ENCODE measurements at places on chromosomes 1 and 21.
A peak's percentile ranks its signal among the peaks of the same experiment; 100 is the strongest.

GRCh38 chr1:165143437-165144065 lies 213.0 kb downstream of the LMX1A start:
- DNase-seq, result peak; percentile 8

GRCh38 chr1:52633291-52633754 lies 355 bp downstream of the SHISAL2A start:
- peak; percentile 19 for DNase-seq

DNA sequence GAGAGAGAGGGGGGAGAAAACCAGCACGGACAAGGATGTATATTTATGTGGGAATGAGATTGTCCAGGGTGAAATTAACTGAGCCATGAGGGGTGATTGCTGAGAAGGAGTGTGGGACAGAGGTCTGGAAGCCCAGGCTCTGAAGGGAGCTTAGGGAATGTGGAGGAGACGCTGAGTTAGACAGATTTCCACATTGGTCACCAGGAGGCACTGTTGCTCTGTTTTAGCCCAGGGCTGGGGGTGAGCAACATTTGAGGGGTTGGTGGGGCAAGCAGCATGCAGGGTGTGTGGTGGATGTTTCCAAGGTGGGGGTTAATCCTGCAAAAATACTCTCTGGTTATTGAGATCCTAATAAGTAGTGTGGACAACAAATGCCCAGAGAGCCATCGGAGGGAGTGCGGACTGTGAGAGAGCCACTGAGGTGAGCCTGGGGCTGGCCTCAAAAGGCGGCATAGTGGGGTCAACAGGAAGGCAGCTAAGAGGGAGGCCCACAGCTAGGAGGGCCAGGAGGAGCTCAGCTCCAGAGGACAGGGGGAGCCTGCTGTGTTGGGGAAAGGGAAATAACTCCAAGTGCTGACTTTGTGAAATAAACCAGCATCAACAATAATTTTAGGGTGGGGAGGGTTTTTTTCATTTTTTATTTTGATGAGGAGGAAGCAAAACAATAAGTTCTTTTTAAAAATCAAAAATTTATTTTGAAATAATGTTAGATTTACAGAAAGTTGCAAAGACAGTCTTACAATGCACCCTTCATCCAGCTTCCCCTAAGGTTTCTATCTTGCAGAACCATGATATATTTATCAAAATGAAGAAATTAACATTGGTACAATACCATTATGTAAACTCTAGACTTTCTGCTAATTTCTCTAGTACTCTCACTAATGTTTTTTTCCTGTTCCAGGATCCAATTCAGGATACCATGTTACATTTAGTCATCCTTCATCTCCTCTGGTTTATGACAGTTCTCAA lies 82.8 kb upstream of the CD34 start:
- no peak for DNase-seq

DNA sequence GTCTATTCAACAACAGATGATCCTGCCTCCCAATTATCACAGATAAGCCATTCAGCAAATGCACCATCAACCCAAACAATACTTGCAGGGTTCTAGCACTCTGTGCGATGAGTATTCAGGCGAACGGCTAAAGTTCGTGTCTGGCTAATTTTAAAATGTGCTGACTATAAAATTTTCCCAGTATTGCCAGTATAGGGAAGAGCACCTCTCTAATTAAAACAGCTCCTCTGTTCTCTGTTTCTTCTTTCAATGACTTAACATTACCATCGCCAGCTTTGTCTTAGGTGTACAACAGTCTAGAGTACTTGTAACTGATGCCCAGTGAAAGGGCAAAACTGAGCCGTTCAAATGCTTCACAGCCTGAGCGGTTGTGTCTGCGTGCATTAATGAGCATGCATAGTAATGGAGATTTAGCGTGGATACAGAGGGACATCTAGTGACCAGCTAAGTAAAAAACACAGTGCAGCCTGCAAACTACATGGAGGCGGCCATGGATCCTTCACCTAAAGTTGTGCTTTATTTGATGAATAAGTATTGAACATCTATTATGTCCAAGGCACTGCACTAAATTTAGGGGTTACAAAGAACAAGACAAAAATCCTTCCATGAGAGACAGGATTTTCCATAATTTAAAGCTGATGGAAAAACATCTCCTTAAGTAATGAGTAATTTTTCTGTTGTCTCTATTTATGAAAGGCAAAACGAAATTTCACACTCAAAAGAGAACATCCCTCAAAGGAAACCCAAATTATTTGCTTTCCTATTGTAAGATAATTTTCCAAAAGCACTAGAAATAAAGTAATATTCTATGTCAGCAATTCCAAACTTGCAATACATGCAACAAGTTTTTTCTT lies 120.0 kb downstream of the SETD4 start:
- DNase-seq, result no peak

DNA sequence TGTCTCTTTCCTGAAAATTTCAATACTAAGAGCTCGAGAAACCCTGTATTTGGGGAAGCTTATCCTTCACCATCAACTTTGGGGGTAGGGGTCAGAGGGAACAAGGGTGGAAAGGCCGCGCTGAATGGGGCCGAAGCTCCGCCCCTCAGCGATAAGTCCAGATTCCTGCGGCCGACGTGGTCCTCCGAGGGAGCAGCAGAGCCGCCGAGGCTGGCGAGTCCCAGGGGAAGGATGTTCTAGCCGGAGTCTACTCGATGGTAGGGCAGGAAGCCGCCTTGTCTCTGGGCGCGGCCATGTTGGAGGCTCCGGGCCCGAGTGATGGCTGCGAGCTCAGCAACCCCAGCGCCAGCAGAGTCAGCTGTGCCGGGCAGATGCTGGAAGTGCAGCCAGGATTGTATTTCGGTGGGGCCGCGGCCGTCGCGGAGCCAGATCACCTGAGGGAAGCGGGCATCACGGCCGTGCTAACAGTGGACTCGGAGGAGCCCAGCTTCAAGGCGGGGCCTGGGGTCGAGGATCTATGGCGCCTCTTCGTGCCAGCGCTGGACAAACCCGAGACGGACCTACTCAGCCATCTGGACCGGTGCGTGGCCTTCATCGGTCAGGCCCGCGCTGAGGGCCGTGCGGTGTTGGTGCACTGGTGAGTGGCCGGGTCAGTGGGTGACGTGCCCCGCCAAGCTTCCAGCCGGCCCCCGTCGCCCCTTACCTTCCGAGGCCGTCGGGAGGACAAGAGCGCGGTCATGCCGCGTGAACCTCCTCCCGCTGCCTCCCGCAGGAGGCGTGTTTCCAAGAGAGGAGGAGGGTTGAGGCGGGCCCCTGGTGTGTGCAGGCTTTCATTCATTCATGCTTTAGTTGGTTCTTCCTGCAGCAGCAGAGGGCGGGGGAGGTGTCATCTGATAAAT lies at the start of gene DUSP12:
TSS of gene DUSP12 (plus strand) at position 278 of the 899 bp plus-strand sequence. CDS start at position 294, 16 bp downstream.
- peak; percentile 82 for DNase-seq

DNA sequence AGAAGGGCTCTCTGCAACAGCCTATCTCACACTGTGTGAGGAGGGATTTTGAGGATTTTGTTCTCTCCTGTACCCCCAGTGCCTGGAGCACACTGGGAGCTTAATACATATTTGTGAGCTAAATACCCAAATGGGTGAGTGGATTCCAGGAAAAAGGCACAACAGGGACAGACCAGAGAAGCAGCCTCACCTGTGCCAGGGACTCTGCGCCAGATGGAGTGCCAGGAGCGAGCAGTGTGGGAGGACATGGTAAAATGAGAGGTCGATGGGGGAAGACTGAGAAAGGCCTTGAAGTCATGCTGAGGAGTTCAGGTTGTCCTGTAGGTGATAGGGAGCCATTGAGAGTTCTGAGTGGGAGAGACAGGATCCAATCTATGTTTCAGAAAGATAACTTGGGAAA lies 11.0 kb upstream of the KCNA2 start:
- no peak for DNase-seq

DNA sequence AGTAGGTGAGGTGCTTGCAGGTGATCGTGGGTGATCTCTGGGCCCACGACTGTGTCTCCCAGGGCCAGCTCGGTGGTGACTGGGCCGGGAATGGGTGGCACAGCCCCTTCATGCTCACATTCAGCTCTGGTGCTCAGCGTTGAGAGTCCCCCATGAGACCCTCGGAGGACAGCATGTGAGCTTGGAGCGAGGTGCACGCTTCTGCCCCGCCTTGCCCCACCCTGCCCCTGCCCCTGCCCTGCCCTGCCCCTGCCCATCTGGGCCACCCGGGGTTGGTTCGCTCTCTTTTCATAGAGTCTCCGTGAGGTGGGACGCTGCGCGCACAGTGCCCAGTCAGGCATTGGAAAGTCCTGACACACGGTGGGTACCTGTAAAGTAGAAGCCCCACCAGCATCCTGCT lies 75.3 kb upstream of the ACTL8 start:
- DNase-seq, result no peak

GRCh38 chr1:98296681-98297080 lies 364.8 kb upstream of the SNX7 start:
- no peak for DNase-seq

DNA sequence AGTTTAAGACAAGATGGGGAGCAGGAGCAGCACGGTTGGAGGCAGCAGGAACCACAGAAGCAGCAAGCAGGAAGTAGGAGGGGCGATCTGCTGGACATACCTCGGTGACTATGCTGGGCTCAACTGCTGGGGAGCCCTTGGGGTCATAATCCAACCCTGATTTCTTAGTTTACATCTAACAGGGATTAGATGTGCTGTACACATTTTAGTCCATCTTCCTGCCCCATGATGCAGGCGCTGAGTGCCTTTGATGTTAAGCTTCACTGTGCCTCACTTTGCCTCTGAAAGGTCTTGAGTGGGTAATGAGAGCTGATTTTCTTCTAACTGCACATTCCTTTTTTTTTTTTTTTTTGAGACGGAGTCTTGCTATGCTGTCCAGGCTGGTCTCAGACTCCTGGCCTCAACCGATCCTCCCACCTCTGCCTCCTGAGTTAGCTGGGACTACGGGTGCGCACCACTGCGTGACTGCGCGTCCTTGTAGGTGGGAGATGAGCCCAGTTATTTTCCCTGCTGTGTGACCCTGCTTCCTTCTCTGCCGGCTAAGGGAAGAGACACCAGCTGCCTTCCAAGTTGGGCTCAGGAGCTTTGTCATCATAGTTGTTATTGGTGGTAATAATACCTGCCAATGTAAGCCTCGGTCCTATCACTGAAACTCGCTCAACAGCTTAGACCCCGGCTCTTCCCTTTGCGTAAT lies 1.1 kb upstream of the RCAN3 start:
- peak; percentile 36 for DNase-seq

- DNase-seq, result no peak
These were observed 737.4 kb upstream of the ZP4 start for GRCh38 chr1:238628110-238628509.

DNA sequence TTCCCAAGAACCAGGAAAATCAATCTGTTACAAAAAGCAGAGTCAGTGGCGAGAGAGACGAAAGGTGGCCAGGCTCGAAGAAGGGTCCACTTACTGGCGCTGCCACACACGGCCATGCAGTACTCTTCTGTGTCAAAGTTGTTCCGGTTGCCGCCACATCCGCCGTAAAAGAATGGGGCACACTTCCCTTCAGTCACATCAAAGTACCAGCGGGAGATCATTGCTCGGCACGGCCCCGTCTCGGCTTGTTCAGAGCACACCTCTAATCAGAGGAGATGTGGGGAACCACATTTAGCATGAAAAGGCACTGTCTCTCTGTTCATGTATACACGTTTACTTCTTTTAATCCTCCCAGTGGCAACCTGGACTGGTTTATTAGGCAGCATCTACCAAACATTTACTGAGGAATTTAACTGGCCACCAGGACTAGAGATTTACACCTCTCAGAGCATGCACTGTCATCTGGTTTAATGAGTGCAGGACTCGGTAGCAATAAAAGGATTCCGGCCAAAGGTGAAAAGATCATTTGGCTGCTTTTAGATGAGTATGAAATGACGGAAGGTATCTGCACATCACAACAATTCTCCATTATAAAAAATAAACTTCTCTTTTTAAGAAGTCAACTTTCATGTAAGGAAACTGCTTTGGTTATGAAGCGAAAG lies 170.5 kb downstream of the APP start:
- DNase-seq, result no peak

GRCh38 chr1:72018562-72018961 lies 263.8 kb downstream of the NEGR1 start:
- no peak for DNase-seq

GRCh38 chr21:34582506-34583150 lies 32.3 kb downstream of the RCAN1 start:
- DNase-seq, result peak; percentile 4

- no peak for DNase-seq
These were observed 630.3 kb downstream of the AMY1C start for GRCh38 chr1:104380003-104380402.

GRCh38 chr1:59880735-59881134 lies 45.8 kb downstream of the CYP2J2 start:
- DNase-seq, result no peak

DNA sequence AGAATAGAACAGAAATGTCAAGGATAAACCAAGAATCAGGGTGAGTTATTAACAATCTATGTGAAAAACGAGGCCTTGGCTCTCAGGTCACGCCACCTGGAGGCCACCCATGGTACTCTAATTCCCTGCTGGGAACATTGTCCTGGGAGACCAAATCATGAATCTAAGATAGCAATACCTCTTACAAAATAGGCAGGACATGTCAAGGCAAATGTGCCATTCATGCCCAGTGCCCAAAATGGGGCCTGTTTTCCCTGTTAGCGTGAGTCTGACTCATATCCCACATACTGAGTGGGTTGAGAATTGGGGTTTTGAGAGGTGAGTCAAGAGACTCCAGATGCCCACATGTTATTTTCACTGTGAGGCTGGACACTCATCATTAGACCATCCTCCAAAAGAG lies 380.8 kb downstream of the HHIPL2 start:
- peak; percentile 10 for DNase-seq

GRCh38 chr1:221509575-221510355 lies 232.1 kb downstream of the DUSP10 start:
- DNase-seq, result no peak

DNA sequence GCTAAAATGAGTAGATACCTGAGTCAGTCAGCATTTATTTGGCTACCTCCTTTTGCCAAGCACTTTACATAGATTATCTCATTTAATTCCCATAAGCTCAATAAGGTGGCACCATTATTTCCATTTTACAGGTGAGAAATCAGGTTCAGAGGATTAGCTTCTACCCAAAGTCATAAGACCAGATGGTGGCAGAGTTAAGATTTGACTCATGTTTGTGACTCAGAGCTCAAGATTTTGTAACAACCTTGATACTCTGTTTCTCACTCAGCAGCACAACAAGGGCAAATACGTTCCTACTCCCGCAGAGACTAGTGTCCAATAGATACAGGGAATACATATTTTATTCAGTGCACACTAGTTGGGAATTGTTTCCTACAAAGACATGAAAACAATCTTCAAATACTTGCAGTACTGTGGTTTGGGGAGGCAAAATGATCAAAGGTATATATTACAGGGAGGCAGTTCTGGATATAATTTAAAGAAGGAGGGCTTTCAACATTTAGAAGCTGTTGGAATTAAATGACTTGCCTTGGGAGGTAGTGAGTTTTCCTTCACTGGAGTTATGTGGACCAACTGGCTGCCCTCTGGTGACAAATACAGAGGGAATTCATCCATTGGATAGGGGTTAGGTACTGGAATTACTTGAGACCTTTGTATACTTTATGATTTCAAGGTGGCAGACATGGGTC lies 3.6 kb downstream of the LEPR start:
- DNase-seq, result no peak
